ENCODE measurements at places on chromosomes 16 and 17.

DNA sequence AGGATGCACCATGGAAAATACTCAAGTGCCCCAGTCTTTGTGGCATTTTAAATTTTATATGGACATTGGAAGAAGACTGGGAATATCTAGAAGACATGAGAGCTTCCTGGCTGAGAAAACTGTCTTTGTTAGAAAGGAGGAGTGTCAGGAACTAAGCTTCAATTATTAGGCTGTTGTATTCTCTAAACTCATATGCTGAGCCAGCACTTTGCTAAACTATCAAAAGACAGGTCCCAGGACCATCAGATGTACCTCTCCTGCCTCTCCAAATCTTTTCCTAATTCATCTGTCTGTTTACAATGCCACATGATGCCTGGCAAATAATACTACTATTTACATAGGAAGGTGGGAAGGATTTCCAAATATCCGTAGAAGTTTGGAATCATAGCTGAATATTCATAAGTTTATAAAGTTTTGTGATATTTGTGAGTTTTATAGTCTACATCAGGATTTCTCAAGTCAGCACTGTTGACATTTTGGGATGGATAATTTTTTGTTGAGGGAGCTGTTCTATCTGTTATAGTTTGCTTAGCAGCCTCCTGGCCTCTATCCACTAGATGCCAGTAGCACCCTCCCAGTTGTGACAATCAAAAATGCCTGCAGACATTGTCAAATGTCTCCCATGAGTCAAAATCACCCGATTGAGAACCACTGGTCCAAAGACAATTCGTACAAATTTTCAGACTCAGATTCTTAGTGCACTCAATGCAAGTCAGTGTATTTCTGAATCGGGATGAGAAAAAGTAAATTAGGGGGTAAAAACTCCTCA lies 61.2 kb upstream of the NETO2 start:
- no peak for DNase-seq

DNA sequence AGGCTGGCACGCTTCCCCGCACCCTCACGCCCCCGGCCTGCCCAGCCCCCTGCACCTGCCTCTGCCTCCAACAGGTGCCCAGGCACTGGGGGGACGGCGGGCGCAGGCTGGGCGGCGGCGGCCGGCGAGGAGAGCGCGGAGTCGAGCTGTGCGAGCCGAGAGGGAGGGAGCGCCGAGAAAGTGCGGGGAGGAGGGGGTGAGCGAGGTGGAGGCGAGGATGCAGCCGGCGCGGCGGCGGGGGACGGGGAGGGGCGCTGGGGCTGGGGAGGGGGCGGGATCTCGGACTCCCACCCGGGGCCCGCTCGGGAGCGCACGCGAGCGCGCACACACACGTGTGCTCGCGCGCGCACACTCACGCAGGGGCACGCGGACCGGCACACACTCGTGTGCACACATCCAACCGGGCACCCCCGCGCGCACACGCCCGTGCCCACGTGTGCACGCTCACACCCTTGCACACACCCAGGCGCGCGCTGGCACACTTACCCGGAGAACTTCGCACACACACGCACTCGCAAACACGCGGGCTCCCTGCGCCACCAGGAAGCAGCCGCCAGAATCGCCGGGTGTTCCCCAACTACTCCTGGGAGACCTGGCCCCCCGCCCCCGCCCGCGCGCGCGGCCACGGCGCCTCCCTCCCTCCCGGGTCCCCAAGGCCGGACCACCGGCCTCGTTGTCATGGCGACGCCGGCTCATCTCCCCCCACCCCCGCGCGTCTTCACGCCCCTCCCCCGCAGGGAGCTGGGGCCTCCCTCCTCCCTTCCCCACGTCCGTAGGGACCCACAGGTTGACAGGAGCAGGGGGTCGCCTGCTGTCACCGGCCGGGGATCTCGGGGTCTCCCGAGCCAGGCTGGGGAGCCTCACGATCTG lies at the start of gene DOC2A:
Gene DOC2A, minus strand, starts transcription at position 184 of the 870 bp plus-strand sequence. CDS start 805 bp downstream, outside the sequence.
- DNase-seq: peak; percentile 81

DNA sequence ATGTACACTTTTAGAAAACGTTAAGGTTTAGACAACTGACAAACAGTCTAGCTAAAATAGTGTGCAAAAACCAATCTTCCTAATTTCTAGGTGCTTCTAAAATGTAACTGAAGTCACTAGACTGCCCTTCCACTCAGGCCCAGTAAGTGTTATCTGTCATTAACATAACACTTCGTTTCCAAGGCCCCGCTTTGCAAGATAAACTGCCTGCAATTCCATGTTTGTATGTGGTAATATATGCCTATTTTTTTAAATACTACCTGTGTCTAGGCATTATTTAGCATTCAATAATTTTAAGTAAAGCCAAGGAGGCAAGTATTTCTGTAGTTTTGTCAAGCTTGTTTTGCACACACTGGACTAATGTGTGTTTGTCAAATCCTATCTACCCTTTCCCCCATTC lies 3.2 kb downstream of the USP32 start:
- peak; percentile 23 for DNase-seq

DNA sequence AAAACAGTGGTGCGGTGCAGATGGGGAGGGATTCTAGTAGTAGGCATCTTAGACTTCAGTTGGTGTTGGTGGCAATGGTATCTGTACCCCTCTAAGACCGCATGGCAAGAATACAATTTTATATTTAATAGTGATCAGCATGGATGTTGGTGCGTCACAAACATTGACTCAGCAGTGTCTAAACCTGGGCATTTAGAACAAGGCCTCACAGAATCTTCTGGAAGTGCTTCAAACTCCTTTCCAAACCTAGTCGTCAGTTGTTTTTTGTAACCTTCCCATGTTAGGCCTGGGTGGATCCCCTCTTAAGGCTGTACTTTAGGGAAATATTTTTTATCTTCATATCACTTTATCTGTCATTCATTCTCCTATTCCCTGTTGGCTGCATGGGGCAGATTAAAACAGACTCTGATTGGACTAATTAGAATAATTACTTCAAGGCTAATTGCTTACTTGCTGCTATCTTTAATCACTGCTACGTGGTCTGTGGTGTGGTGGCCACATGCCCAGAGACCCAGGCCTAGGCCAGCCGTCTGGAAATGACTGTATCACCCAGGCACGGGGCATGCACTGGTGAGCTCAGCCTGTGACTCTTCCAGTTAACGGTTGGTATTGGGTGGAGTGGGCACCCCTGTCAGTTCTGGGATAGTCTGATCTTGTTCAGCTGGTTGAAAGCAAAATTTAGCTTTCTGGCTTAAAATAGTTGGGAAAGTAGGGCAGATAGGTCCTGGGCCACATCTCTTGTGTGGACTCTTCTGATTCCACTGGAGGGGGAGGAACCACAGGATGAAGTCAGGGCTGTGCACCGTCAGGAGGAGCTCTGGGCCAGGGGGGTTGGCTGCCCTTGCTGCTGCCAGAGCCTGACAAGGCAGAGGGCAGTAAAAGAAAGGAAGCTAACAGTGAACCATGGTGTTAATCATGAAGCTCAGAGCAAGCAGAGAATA lies 4.5 kb downstream of the ALKBH5 start:
- DNase-seq: no peak

- no peak for DNase-seq
These were observed 1.8 kb downstream of the SLC12A4 start for GRCh38 chr16:67966549-67967182.

DNA sequence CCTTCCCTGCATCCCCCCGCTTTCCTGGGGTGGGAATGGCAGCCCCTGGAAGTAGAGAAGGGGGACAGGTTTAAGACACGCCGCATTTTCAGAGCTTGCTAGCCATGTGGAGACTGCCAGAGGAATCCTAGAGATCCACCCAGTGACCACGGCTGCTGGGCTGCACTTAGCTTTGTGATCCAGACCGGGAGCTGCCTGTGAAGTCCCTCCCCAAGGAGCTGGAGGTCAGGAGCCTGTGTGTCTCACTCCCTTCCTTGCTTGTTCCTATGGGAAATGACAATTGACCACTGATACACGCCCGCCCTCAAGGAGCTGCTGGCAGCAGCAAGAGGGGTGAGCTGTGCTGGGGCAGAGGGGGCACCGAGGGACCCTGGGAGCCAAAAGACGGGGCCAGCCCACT lies 73.7 kb downstream of the SREBF1 start:
- DNase-seq: no peak
